Dorsolateral prefrontal cortex (tissue), 122 donors: ENCODE measurements at places on chromosomes 2 and 18. TPM values are rescaled to one million over a fixed set of nuclear protein-coding genes. Genes with fewer than 3 reads are reported as not detected.

DNA sequence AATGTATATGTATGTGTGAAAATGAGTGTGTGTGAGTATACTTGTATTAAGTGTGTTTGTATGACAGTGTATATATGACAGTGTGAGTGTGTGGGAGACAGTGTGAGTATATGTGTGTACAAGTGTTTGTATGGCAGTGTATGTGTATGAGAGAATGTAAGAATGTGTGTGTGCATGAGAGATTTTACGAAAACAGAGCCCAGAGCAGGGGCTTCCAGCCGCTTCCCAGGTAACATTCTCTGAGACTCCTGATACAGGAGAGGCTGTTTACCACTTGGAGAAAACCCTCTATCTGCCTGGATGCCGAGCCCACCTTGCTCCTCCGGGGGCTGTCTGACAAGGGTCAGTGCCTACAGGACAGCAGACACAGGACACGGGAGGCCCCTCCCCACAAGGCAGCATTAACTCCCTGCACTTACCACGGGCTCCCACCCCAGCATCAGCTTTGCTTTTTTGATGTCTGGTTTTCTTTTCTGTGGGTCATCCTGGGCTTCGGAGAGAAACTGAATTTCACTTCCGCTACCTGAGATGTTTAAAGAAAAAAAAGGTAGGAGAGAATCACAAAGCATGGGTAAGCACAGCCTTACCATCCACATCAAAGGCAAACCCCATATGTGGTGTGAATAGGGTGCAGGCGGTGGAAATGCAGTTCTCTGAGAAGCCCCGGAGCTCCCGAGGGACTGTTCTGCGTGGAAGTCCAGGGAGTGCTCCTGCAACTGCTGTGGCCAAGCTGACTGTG, 97.6 kb downstream of the UXS1 start:
- DNase-seq = no peak

DNA sequence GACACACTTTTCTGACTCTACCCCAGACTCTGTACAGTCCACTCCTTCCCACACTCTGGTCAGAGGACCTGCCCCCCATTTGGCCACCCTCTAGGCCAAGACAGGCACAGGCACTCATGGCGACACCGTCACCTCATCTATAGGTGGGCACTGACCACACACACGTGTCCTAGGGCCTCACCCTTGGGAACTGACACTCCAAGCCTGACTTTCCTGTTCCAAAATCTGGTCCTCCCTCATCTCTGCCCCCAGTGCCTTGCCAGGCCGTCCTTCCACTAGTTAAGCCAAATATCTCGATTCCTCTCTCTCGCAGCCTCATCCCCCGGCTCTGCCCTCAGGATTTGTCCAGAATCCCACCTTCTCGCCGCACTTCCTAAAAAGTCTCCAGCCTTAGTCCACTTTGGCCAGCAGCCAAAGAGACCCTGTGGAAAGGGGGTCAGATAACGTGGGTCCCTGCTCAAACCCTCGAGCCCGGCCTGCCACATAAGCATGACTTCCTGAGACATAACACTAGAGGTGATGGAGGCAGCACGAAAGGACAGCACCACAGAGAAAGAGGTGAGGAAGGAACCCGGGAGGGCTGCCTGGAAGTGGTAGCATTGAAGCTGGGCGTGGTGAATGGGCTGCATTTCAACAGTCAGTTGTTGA, 105.8 kb upstream of the OTOS start:
- no peak for DNase-seq

DNA sequence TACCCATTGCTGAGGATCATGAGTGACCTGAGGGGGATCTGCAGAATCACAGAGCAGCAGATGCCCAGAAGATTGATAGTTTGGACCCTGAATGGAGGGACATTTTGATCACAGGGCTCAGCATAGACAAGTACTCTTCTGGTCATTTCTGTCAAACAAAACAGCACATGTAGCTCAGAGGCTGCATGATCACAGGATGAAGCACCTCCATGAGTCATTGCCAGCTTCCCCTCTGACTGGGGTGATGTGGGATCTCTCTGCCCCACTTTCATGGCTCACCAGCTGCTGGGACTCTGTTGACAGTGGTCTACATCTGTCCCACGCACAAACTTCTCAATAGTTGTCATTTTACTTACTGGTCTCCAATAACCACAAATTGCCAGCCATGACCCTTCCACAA, 264.1 kb downstream of the RPIA start:
- no peak for DNase-seq

The SERPINB12 gene
- not detected for total RNA-seq
